ENCODE measurements at places on chromosomes 1 and 21. TPM values are rescaled to one million over a fixed set of nuclear protein-coding genes. Genes with fewer than 3 reads are reported as not detected.

The CELA3A gene
- not detected for total RNA-seq

The VHLL gene
- total RNA-seq, result not detected

The AKR7A2 gene
- total RNA-seq, result 52.7 TPM

The SPRR2B gene
- not detected for total RNA-seq

The LCA5L gene
- 0.86 TPM for total RNA-seq

The LRRC38 gene
- total RNA-seq, result not detected

The RHCE gene
- 0.72 TPM for total RNA-seq

The HAX1 gene
- total RNA-seq, result 34.7 TPM

The RUNX3 gene
- 0.13 TPM for total RNA-seq

The NEGR1 gene
- 2.4 TPM for total RNA-seq

The SLFNL1 gene
- total RNA-seq, result 1.2 TPM

The IQGAP3 gene
- total RNA-seq, result 13.9 TPM

The IQCC gene
- 3.8 TPM for total RNA-seq

The PRAMEF9 gene
- total RNA-seq, result not detected

The ST6GALNAC5 gene
- 18.6 TPM for total RNA-seq

The CYP4Z1 gene
- not detected for total RNA-seq

The S100A2 gene
- total RNA-seq, result 0.51 TPM

The L1TD1 gene
- total RNA-seq, result 5.3 TPM

The SGIP1 gene
- 9.8 TPM for total RNA-seq

The SMYD3 gene
- total RNA-seq, result 37.3 TPM

The RNU1-4 gene
- total RNA-seq, result 3,937 TPM

The HES4 gene
- total RNA-seq, result 87.7 TPM

The FMO4 gene
- total RNA-seq, result 5.4 TPM

The LENEP gene
- 1.3 TPM for total RNA-seq

The SLC44A5 gene
- 4.1 TPM for total RNA-seq

The CDC20 gene
- 33.4 TPM for total RNA-seq

The IFNLR1 gene
- 13.0 TPM for total RNA-seq

The KRTAP19-3 gene
- total RNA-seq, result not detected

The SLC41A1 gene
- total RNA-seq, result 21.5 TPM

The SMCP gene
- total RNA-seq, result not detected

The HAO2 gene
- 0.27 TPM for total RNA-seq

The C1orf226 gene
- total RNA-seq, result 4.3 TPM

The ARHGEF10L gene
- 32.6 TPM for total RNA-seq

The TMPRSS2 gene
- total RNA-seq, result 1.3 TPM

The FCN3 gene
- 0.24 TPM for total RNA-seq

The CCT8 gene
- 174 TPM for total RNA-seq

The FCGR1A gene
- total RNA-seq, result not detected

The SPRR2E gene
- total RNA-seq, result 1.2 TPM

Data from mesothelial cell of epicardium (in vitro differentiated cells).